Inflammatory macrophage (primary cell): ENCODE measurements at places on chromosomes 6 and 20.

DNA sequence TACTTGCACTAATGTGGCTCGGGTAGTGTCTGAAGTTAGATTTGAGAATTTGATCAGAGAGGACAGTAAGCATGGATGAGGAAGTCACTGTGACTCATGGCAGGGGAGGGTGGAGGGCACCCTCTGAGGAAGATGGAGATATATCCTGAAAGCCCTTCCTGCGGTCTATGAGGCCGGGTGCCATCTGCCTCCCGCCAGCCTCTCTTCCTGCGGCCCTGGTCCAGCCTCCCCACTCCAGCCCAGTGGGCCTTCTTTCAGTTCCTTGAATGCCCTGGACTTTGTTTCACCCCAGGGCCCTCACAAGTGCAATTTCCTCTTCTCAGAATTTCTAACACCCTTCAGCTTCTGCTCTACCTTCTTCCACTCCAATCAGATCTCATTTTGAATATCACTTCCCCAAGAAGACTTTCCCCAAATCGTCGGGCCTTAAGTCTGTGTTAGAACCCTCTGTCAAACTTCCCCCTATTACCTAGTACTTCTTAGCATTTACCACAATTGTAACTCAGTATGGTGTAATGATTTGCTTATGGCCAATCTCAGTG is 20.2 kb upstream of the TNFAIP3 start:
- DNase-seq: peak; percentile 90

- peak; percentile 87 for DNase-seq
Observed at GRCh38 chr20:5654557-5654956, 95.6 kb upstream of the SHLD1 start.

DNA sequence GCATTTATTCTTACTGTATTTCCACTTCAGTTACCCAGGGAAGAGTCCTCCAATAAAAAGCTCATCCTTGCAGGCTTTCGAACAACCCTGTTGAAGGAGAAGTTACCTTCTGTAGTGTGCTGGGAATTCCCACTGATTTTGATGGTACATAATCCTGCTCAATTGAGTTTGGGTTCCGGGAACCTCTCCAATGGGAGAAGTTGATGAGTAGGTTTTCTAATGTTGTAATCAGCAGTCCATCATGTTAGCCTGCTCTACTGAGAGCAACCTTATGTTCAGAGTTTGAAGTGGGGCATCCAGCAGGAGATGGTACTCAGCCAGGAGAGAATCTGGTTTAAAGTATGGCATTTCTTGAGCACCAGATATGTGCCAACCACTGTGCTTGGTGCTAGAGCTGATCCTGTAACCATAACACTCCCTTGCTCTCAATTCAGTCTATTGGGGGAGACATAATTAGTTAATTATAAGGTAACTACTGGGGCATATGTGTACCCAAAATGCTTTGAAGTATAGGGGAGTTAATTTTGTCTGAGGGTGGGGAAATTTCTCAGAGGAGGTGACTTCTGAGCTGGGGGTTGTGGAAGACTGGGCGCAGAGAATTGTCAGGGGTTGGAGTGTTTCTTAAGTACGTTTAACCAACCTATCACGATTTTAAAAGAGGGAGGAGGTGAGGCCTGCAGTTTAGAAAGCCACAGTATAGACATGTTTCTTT is 2.1 kb downstream of the TOP1 start:
- DNase-seq: no peak

DNA sequence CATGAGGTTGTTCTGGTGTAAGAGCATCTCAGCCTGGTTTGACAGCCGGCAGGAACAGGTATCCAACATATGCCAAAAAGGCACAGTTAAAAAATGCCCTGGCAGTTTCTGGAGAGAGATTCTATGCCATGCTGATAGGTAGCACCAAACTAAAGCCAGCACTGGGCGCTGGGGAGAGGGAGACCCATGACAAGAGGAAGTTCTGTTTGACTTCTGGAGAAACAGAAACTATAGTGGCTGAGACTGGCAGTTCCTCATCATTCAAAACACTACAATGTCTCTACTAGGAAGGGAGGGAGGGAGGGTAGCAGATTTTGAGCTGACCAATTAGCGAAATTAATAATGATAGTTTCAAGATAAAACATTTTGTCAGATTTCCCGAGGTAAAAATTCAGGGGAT is 174.1 kb downstream of the ADAT2 start:
- DNase-seq: peak; percentile 16

- DNase-seq: no peak
Observed at GRCh38 chr6:41002168-41002567, 36.9 kb downstream of the UNC5CL start.

GRCh38 chr6:148758492-148758891 is 11.7 kb downstream of the UST start:
- DNase-seq: peak; percentile 98

GRCh38 chr6:25035512-25036435 is 100.0 kb upstream of the RIPOR2 start:
- peak; percentile 68 for DNase-seq

GRCh38 chr20:8557711-8558110 is 425.6 kb downstream of the PLCB1 start:
- DNase-seq: no peak

GRCh38 chr6:119259027-119259426 is 90.5 kb downstream of the MAN1A1 start:
- no peak for DNase-seq

DNA sequence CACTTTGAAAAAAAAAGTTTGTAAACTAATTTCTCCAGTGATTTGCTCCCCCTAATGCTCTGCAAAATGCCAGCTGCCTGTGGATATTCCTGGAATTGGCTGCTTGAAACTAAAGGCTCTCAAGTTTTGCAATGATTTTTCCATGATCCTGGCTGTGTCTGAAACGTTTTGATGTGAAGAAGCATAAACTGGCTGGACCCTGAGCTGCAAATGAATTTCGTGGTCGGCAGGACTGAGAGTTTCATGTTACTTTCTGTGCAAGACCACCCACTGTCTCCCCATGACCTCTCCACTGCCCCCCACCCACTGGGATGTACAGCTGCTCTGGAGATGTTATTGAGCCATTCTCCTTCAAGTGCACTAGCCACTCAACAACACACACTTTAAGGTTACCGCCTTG is 171.3 kb upstream of the SSTR4 start:
- DNase-seq: no peak

DNA sequence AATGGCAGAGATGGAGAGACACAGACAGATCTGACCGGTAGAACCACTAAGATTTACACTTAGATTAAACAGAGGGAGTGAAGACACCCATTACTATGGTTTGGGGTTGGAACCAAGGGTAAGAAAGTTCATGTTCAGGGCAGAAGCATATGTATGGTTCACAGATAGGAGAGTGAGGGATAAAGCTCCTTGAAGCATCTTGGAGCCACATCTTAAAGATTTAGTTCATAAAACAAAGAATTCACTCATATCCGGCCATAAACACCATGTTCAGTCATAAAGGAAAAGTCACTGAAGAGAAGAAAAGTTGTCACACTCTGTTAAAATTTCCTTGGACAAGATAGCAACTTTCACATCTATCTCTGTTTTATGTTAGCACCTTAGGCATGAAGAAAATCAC is 18.0 kb downstream of the STX7 start:
- no peak for DNase-seq

DNA sequence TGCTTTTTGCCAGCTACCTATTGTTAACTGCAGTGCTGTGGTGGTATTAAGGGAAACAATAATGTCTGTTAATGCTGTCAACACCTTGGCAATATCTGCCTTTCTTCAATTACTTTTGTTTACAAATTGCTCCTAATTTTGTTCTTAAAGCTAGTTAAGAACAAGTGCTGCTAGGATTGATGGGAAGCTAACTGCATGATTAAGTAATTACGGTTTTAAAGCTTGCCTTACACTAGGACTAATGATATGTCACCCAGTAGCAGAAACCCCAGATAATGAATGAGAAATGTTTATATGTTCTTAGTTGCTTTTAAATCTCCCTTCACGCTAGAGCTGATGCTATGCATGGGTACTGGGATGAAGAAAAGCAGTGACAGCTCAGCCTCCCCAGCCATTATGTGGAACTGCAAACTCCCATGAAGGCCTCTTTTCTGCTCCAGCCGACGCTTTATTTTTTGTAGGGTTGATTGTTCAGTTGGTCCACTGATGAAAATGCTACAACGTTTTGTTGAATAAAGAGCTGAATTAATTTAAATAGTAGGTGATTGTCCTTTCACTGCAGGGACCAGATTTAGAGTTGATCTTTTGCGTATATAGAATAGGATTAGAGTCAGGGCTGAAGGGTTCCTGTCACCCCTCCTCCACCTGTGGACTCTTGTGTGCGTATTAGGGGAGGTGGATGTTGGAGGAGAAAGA is 610.5 kb downstream of the TFAP2B start:
- no peak for DNase-seq

DNA sequence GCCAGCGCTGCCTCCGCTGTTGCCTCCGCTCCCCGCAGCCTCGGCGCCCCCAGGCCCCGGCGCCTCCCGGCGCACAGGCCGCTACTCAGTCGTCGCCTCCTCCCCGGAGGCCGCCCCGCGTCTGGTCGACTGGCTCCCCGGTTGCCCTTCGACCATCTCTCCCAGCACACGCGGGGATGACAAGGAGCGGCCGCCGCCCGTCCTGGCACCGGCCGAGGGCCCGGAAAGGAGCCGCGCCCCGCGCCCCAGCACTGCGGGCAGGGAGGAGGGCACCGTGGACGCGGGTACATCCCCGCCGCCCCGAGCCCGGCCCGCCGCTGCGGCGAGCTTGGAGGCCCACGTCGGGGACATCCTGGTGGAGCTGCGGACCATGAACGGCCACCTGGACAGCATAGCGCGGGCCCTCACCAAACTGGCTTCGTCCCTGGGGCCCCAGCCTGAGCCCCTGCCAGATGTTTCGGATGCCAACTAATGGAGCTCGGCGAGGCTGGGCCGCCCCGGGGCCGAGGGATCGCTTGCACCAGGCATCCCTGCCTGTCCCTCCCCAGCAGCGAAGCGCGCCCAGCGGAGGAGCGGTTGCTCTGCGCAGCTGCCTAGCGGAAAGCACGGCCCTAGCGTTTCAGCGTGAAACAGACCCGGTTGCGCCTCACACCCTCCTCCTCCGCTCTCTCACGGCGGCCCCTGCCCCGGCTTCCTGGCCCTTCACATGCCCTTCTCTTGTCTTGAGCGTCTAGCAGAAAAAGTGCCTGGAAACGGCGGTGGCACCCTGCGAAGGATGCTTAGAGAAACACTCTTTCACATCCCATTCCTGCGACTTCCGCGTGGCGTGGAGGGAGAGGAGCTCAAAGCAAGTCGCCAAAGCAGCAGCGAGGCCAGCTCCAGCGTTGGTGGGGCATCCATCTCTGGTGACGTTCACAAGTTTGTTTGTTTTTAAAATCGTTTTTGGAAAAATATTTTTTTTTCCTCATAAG is 285.8 kb upstream of the SUPT3H start:
- peak; percentile 37 for DNase-seq

GRCh38 chr6:170164271-170164900 is 126.5 kb downstream of the DLL1 start:
- no peak for DNase-seq

DNA sequence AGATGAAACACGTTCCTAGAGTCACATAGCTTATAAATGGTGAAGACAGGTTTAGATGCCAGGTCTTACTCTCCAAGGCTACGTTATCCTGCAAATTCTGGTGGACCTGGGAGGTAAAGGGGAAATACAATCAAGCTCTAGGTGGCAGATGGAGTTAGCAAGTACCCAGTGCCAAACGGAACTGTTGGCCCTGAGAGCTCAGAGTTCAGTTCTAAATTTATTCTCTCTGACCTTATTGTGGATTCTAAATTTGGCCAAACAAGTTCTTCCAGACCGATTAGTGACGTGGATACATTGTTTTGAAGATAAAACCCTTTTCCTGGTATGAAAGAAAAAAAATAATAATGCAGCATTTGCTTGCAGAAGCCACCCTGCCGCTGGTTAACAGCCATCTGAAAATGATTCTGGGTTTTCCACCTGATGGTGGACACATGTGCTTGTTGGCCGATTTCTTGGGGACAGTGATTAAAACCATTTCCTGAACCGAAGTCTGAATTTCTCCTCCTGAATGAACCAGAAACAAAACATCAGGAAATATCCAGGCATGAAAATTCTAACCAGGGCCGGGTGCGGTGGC is 32.5 kb downstream of the RIPOR3 start:
- no peak for DNase-seq

- DNase-seq: no peak
Observed at GRCh38 chr6:137800762-137801161, 66.3 kb upstream of the TNFAIP3 start.

DNA sequence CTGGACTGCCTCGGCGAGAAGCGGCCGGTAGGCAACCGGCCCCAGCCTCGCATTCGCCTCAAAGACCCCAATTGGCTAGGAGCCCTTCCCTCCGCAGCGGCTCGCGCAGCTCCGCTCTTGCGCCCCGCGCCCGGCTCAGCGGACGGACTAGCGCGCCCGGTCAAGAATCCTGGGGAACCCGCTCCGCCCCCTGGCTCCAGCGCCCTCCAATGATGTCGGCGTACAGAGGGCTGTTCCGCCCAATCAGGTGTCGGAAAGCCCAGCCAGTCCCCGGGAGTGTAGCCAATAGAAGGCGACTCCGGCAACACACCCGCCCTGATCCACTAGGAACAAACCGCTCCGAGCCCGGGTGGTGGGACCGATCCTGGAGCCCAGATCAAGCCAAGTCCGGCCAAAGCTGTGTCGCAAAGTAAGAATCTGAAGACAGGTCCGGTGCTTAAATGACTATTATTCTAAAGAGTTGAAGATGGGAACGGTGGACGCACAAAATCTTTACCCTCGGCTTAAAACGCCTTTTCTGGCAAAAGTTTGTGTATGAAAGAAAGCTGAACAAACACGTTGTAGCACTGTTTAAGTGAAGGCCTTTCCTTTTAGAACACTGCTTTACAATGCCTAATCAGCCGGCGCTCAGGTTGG is 132.2 kb downstream of the OGFRL1 start:
- DNase-seq: peak; percentile 75

- no peak for DNase-seq
Observed at GRCh38 chr20:34311118-34312023, 8.2 kb upstream of the AHCY start.

- DNase-seq: no peak
Observed at GRCh38 chr6:81413306-81413705, 339.2 kb downstream of the TENT5A start.

- DNase-seq: no peak
Observed at GRCh38 chr6:138647006-138647405, 126.6 kb upstream of the CCDC28A start.

- peak; percentile 64 for DNase-seq
Observed at GRCh38 chr6:16762550-16763477, 1.6 kb upstream of the ATXN1 start.
